SJSA1 (cell line): ENCODE measurements at places on chromosomes 2 and 18.

GRCh38 chr2:13003500-13003899 lies 286.8 kb downstream of the TRIB2 start:
- no peak for DNase-seq

DNA sequence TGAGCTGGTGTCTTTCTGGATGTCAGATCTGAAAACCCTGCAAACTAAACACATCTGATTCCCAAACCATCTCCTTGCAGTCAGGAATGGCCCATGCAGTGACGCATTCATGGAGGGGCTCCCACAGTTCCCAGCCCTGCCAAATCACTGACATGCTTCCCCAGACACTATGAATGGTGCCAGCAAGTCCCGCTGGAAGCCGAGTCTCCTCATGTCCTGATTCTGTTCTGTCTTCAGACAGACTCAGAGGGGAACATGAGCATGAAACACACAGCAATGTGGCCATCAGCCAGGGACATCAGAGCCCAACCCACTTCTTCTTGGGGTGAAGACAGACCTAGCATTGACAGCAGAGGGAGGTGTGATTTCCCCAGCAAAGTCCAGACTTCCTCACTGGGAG lies 83.7 kb downstream of the TTC32 start:
- no peak for DNase-seq

GRCh38 chr2:69260666-69261065 lies 126.4 kb downstream of the GFPT1 start:
- DNase-seq = no peak

- no peak for DNase-seq
Observed at GRCh38 chr2:25514043-25514637, 159.2 kb downstream of the DTNB start.

- DNase-seq = peak; percentile 51
Observed at GRCh38 chr2:71460595-71461303, 7.4 kb downstream of the DYSF start.

- no peak for DNase-seq
Observed at GRCh38 chr18:49613641-49614151, 51.8 kb downstream of the LIPG start.

DNA sequence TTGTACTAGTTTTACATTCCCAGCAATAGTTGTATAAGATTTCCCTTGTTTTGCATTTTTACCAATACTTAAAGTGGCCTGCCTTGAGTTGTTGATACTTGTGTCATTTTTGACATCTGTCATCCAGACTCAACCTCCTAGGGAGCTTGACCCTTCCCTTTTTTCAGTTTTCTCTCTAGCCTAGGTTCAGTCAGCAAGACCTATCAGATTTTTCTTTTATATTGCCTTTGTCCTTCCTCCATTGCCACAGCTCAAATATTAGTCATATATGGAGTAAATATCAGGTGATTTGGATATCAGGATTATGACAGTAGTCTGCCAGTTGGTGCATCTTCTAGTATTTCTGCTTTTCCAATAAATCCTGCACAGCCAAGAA lies 13.4 kb downstream of the CENPO start:
- no peak for DNase-seq

GRCh38 chr2:201915446-201915845 lies 109.1 kb downstream of the CDK15 start:
- no peak for DNase-seq

- DNase-seq = no peak
Observed at GRCh38 chr2:3195641-3196476, 181.8 kb downstream of the EIPR1 start.

DNA sequence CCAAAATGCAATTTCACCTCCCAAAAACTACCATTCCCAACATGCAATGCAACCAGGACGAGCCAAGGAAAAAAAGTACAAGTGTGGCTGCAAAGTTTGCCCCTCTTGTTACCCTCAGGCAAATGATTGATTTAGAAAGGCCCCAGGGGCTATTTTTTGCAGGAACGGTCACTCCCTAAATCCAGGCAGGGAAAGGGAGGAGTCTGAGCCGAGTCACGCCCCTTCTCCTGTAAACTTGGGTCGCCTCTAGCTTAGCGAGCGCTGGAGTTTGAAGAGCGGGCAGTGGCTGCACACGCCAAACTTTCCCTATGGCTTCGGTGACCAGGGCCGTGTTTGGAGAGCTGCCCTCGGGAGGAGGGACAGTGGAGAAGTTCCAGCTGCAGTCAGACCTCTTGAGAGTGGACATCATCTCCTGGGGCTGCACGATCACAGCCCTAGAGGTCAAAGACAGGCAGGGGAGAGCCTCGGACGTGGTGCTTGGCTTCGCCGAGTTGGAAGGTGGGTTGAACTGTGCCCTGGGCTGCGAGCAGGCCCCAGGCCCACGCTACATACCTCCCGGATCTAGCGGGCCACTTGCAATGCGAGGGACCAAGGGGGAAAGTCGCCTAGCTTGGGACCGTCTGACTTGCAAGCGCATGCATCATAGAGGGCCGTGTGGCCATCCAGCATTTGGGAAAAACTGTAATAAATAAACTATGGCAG lies at the start of gene GALM:
GALM (plus strand) TSS at position 261 of the 702 bp plus-strand sequence; CDS start at position 309, 48 bp downstream.
- peak; percentile 78 for DNase-seq

DNA sequence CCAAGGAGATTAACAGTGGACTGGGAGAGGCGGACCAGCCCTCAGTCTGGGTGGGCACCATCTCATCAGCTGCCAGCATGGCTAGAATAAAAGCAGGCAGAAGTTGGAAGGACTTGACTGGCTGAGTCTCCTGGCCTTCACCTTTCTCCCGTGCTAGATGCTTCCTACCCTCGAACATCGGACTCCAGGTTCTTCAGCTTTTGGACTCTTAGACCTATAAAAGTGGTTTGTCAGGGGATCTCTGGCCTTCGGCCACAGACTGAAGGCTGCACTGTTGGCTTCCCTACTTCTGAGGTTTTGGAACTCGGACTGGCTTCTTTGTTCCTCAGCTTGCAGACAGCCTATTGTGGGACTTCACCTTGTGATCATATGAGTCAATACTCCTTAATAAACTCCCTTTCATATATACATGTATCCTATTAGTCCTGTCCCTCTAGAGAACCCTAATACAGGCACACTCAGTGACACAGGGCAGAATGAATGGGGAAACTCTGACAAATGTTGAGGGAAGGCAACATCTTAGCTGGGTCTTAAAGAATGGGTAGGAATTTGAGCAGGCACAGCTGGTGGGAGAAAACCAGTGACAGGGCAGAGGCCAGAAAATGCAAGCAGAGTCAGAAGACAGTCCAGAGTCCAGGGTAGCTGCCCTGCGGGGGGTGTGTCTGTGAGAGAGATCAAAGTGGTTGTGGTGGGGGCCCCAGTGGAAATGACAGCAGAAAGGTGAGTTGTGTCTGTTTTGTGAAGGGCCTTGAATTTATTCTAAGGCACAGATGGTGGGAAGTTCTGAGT lies 108.1 kb upstream of the CD302 start:
- DNase-seq = no peak

- DNase-seq = no peak
Observed at GRCh38 chr2:200993097-200993496, 29.6 kb upstream of the ORC2 start.

DNA sequence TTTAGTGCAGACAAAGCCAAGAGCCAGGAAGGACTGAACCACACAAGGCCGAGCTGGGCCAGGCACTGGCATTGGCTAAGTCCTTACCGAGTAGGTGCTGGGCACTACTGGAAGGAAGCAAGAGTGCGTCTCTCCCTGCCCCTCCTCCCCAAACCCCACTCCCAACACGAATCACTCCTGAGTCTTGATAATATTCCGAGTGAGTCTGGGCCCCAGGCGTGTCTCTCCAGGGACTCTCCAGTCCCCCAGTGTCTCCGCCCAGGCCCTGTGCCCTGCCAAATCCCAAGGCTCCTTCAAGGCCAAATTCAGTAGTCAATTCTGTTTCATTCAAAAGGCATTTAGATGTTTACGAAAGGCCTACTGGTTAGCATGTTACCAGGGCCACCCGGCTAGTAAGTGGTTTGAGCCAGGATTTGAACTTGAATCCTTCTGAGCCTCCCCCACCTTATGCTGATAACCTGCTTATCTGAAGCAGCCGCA lies 82.8 kb downstream of the GLI2 start:
- DNase-seq = peak; percentile 95

- DNase-seq = no peak
Observed at GRCh38 chr18:13485182-13485581, 241.2 kb downstream of the FAM210A start.

DNA sequence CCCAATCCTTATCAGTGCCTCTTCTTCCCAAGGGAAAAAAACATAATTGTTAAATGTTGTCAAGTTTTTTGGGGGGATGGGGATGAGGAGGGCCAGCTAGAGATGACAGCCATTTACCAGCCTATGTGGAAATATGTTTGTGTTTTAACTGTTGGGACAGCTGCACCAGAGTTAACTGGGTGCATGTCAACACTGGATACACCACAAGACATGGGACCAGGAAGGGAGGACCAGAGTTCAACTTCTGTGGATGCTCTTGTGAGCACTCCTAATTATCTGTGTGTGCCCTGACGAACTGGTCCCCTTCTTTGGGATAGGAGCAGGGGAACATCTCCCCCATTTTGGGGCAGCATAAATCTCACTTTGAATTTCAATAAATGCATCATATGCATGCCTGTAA lies 66.1 kb upstream of the FZD5 start:
- DNase-seq = no peak

- DNase-seq = no peak
Observed at GRCh38 chr2:63003351-63003750, 47.3 kb upstream of the OTX1 start.

GRCh38 chr2:137302957-137303356 lies 537.6 kb downstream of the THSD7B start:
- no peak for DNase-seq

GRCh38 chr2:216590780-216591179 lies 42.4 kb upstream of the IGFBP2 start:
- DNase-seq = no peak

- no peak for DNase-seq
Observed at GRCh38 chr2:74037379-74037860, 52.7 kb downstream of the TET3 start.

DNA sequence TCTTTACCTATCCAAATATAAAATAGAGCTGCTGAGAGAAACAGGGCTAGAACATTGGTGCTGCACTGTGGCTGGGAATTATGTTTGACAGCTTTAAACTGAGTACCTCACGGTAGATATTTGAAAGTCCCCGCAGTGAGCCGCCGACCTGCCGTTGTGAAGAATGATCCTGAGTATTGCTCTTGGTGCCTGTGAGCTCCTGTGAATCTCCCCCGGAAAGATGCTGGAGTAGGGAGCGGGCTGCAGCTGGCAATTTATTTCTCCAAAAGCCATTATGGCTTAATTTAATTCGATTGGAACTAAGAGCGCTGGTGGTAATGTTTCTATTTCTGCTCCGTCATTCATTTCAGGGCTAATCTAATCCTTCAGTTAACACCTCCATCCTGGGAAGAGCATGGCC lies 129.4 kb upstream of the TPO start:
- no peak for DNase-seq

GRCh38 chr2:41719756-41720155 lies 328.1 kb upstream of the PKDCC start:
- no peak for DNase-seq

DNA sequence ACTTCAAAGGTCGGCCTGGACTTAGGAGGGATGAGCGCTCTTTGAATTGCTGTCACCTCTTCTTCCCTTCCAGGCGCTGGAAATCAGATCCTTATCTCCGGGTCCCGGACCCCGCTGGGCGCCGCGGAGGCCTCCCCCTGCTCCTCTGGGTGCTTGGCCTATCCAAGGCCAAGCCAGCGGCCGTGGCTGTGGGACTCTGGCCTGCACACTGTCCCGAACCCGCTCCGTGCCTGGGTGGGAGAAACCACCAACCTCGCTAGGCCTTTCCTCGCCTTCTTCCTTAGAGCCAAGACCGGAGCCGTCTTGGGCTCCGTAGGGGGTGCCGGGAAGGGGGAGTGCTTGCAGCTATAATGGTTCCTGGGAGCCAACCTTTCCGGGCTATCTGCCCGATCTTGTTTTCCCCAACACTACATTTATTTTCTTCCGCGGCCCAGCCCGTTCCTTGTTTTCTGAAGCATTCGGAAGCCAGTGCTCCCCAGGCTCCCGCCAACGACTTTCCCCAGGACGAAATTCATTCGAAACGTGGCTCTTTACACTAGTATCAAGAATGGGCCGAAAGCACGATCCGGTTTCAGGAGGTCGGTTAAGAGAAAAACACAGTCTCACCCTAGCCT lies 2.4 kb downstream of the OSR1 start:
- DNase-seq = no peak

DNA sequence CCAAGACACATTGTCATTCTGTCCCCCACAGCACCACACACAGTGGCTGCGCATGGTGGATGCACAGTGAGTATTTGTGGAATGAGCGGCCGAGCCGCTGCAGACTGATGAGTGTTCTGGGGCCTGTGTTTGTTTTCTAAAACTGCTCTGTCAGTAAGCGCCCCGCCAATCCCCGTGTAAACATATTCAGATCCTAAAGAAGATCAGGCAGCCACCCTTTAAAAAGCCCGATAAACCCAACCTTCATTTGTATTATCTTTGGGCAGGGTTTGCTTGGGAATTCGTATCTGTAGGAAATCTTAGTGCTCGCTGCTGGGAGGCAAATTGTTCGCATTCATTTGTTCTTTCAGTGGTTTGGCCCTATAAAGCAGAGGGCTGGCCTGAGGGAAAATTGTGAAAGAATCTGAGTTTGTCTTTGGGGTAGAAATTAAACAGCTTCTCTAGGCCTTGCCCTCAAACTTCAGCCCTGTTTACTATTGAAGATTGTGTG lies 68.6 kb downstream of the TGOLN2 start:
- DNase-seq = peak; percentile 78

DNA sequence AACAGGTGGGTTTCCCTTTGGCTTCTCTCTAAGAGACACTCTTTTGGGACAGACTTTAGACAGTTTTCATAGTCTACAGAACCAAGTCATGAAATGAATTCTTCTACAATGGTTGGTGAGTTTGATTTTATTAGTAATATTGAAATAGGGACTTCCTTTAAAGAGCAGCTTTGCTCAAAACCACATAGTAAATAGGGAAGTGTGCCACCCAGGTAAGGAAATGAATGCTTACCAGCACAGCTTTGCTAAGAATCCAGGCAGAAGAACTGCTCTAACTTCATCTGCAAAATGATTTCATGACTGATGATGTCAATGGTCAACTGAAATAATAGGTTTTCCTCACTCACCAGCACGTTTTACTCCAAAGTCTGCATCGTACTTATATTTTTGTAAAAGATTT lies 89.2 kb downstream of the NYAP2 start:
- no peak for DNase-seq

DNA sequence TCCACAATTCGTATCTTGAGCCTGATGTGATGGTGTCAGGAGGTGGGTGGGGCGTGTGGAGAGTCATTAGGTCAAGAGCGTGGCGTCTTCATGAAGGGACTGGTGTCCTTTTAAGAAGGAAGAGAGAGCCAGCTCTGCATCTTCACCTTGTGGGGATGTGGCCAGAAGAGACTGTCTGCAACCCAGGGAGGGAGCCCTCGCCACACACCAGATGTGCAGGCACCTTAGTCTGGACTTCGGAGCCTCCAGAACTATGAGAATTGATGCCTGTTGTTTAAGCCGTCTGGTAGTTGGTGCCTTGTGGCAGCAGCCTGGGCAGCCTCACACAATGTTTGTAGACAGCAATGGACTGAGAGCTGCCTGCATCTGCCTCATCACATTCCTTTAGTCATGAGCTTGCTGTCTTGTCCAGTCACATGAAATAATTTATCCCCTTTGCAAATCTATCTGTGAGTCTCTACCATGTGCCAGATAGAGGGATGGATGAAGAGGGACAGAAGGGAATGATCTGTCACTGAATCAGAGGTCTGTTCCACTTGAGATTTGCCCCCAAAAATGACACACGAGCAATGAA lies 61.0 kb downstream of the MYT1L start:
- no peak for DNase-seq

GRCh38 chr2:77796397-77796796 lies 274.2 kb upstream of the LRRTM4 start:
- DNase-seq = no peak
